Right atrium auricular region (tissue), 2 donors: ENCODE measurements at places on chromosomes 16 and 17. TPM values are rescaled to one million over a fixed set of nuclear protein-coding genes. Genes with fewer than 3 reads are reported as not detected.

DNA sequence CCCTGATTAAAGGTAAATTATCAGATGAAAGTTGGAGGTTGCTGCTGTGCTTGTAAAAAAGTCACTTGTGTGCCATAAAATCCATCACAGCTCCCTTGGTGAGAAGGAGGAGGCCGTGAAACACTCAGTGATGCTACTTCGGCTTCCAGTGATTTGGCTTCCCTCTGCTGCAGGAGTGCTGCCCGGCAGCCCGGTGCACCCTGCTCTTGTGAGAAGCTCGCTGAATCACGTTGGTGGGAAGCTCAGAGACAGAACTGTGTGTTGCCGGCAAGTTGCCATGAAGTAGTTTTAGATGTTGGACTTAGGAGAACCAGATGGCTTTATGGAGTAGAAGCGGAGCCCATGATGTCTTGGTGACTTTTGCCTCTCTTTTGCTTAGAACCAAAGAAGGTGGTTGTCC is 33.3 kb downstream of the MSI2 start:
- H3K4me1 ChIP-seq: no peaks in the 10 kb centered on the region
- H3K27ac ChIP-seq: peak overlapping the region; percentile 70
- H3K4me3 ChIP-seq: no peak overlapping the region
- no peak for DNase-seq
- no peaks in the 10 kb centered on the region for H3K27me3 ChIP-seq

GRCh38 chr17:73870473-73870872 is 226.2 kb upstream of the SDK2 start:
- no peaks in the 10 kb centered on the region for H3K36me3 ChIP-seq
- H3K27me3 ChIP-seq: no peaks in the 10 kb centered on the region
- H3K4me1 ChIP-seq: no peaks in the 10 kb centered on the region
- no peak overlapping the region for H3K27ac ChIP-seq
- DNase-seq: no peak

GRCh38 chr17:47741109-47741792 is 8.2 kb downstream of the TBX21 start:
- no peak overlapping the region for H3K27ac ChIP-seq
- H3K36me3 ChIP-seq: no peaks in the 10 kb centered on the region
- no peaks in the 10 kb centered on the region for H3K27me3 ChIP-seq
- H3K4me3 ChIP-seq: no peak overlapping the region

GRCh38 chr17:42031584-42031983 is 11.7 kb downstream of the NKIRAS2 start:
- H3K27ac ChIP-seq: no peak overlapping the region
- H3K36me3 ChIP-seq: no peaks in the 10 kb centered on the region
- no peak for DNase-seq
- H3K27me3 ChIP-seq: no peaks in the 10 kb centered on the region
- no peak overlapping the region for H3K4me3 ChIP-seq

GRCh38 chr17:80395402-80396151 is 19.4 kb upstream of the ENDOV start:
- no peaks in the 10 kb centered on the region for H3K27me3 ChIP-seq
- no peak overlapping the region for H3K4me3 ChIP-seq
- DNase-seq: no peak
- peaks cover 37% of the 10 kb centered on the region for H3K36me3 ChIP-seq
- no peaks in the 10 kb centered on the region for H3K4me1 ChIP-seq

- no peaks in the 10 kb centered on the region for H3K27me3 ChIP-seq
- H3K4me3 ChIP-seq: no peak overlapping the region
- peaks cover 49% of the 10 kb centered on the region for H3K36me3 ChIP-seq
These were observed 64.8 kb upstream of the MRC2 start for GRCh38 chr17:62562656-62563055.

DNA sequence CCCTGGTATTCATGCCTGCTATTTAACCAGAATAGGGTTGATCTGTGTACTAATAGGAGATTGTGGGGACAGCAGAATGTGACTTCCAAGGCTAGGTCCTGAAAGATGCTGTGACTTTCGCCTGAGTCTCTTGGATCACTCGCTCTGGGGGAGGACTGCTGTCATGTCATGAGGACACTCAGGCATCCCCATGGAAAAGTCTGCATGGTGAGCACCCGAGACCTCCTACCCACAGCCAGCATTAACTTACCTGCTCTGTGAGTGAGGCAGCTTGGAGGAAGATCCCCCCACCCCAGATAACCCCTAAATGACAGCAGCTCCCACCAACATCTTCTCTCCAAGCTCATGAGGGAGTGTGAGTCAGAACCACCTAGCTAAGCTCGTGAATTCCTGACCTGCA is 30.3 kb upstream of the C16orf78 start:
- H3K27ac ChIP-seq: no peak overlapping the region
- no peaks in the 10 kb centered on the region for H3K27me3 ChIP-seq
- no peaks in the 10 kb centered on the region for H3K4me1 ChIP-seq
- no peaks in the 10 kb centered on the region for H3K36me3 ChIP-seq
- DNase-seq: peak; percentile 46

GRCh38 chr16:57513371-57514102 is 22.8 kb downstream of the CCDC102A start:
- no peak overlapping the region for H3K4me3 ChIP-seq
- H3K36me3 ChIP-seq: peaks cover 26% of the 10 kb centered on the region

DNA sequence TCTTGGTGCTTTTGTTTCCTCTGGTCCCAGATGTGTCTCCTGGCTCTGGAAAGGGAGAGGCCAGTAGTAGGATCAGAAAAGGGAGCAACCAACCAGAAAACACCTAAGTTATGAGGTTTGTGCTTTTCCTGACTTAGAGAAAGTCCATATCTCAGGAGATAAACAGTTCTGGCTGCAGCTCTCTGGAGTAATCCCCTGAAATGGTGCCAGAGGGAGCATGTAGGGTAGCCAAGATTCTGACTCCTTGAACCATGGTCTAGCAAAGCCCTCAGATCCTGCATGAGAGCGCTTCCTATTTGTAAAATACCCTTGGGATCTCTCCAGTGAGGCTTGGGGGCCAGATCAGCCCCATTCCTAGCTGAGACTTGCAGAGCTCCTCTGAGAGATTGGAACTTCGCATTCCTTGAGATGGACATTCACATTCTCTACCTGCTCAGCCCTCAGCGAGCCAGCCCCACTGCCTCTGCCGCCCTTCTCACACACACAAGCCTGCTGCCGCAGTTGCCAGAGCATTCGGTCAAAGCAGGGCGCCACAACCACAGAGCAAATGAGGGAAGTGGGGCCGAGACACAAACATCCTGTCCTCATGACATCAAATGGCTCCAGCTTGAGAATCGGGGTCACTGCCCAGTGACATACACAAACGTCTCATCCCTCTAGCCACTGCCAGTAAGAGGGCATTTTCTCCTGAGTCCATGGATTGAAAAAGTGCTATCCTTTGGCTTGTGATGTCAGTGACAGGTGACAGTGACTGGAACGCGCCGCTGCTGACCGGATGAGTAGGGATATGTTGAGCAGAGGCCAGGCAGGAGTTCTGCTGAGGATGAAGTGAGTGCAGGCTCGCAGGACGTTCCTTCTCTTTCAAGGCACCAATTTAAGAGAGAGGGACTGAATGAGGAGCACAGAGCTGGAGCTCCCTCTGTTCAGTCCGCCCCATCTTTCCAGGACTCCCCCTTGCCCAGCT is 5.0 kb downstream of the ABHD15 start:
- peak; percentile 64 for DNase-seq
- H3K27ac ChIP-seq: peak overlapping the region; percentile 18
- no peak overlapping the region for H3K4me3 ChIP-seq

DNA sequence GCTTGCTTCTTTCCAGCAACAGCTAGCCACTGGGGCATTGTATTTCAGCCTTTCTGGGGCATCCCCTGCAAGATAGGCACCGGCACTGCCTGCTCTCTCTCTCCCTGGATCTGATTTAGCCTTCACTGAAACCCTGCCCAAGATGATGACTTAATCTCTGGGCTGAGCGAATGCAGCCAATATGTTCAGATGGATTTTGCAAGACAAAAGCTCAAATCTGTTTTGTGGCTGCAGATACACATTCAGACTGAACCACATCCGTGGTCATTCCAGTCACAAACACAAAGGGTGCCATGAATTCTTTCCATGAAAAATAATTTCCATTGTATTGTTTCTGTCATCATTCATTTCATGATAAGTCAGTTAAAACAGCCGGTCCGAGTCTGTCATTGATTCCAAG is 24.2 kb downstream of the SOST start:
- DNase-seq: no peak
- H3K4me1 ChIP-seq: peaks cover 4% of the 10 kb centered on the region
- H3K4me3 ChIP-seq: no peak overlapping the region
- H3K27ac ChIP-seq: no peak overlapping the region

DNA sequence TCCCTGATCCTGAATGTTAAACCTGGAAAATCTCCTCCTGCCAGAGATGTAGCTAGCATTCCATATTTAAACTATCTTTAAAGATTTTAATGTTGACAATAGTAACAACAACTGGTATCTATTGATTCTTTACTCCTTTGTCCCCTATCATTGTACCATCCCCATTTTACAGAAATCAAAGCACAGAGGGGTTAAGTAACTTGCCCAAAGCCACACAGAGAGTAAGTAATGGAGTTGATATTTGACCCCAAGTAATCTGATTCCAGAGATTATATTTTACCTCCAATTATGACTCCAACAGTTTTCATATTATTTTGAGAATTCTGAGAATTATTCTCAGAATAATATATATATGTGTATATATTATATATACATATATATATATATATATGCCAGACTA is 37.7 kb upstream of the RGS9 start:
- no peak overlapping the region for H3K27ac ChIP-seq
- no peaks in the 10 kb centered on the region for H3K4me1 ChIP-seq
- H3K27me3 ChIP-seq: no peaks in the 10 kb centered on the region
- H3K36me3 ChIP-seq: no peaks in the 10 kb centered on the region
- H3K4me3 ChIP-seq: no peak overlapping the region

- H3K4me3 ChIP-seq: no peak overlapping the region
- H3K27ac ChIP-seq: no peak overlapping the region
- peaks cover 45% of the 10 kb centered on the region for H3K4me1 ChIP-seq
- no peaks in the 10 kb centered on the region for H3K36me3 ChIP-seq
- H3K27me3 ChIP-seq: no peaks in the 10 kb centered on the region
These were observed 51.4 kb upstream of the SLC25A19 start for GRCh38 chr17:75340631-75341030.

- H3K27ac ChIP-seq: no peak overlapping the region
- H3K36me3 ChIP-seq: no peaks in the 10 kb centered on the region
- H3K27me3 ChIP-seq: no peaks in the 10 kb centered on the region
- no peak overlapping the region for H3K4me3 ChIP-seq
- H3K4me1 ChIP-seq: no peaks in the 10 kb centered on the region
- DNase-seq: no peak
These were observed 28.7 kb downstream of the CALB2 start for GRCh38 chr16:71387045-71387871.

DNA sequence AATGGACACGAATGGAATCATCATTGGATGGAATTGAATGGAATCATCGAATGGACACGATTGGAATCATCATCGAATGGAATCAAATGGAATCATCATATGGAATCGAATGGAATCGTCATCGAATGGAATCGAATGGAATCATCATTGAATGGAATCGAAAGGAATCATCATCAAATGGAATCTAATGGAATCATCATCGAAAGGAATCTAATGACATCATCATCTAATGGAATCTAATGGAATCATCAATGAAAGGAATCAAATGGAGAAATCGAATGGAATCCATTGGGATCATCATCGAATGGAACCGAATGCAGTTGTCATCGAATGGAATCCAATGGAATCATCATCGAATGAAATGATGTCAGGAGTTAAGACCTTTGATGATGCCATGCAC is 154.9 kb downstream of the SHCBP1 start:
- no peak overlapping the region for H3K4me3 ChIP-seq
- no peaks in the 10 kb centered on the region for H3K36me3 ChIP-seq
- no peak for DNase-seq
- no peaks in the 10 kb centered on the region for H3K27me3 ChIP-seq
- no peak overlapping the region for H3K27ac ChIP-seq

DNA sequence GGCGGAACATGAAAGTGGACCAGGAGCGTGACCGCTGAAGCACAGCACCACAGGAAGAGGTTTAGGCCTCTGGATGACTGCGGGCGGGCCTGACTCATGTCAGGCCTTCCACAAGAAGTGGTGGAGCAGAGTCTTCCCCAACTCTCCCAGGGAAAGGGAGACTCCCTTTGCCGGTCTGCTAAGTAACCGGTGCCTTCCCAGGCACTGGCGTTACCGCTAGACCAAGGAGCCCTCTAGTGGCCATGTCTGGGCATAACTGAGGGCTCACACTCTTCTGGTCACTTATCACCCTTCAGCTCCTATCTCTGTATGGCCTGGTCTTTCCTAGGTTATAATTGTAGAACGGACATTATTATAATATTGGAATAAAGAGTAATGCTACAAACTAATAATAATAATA is 1931.9 kb downstream of the TP53TG3F start:
- H3K27ac ChIP-seq: no peak overlapping the region
- no peak overlapping the region for H3K4me3 ChIP-seq
- no peaks in the 10 kb centered on the region for H3K36me3 ChIP-seq
- H3K4me1 ChIP-seq: no peaks in the 10 kb centered on the region
- H3K27me3 ChIP-seq: no peaks in the 10 kb centered on the region

- DNase-seq: no peak
- peaks cover 41% of the 10 kb centered on the region for H3K36me3 ChIP-seq
- peaks cover 57% of the 10 kb centered on the region for H3K4me1 ChIP-seq
- peak overlapping the region; percentile 65 for H3K27ac ChIP-seq
- H3K4me3 ChIP-seq: no peak overlapping the region
These were observed 9.2 kb downstream of the TAF1C start for GRCh38 chr16:84177741-84178073.

GRCh38 chr16:85082173-85083050 is 29.9 kb downstream of the CIBAR2 start:
- H3K27me3 ChIP-seq: no peaks in the 10 kb centered on the region
- no peaks in the 10 kb centered on the region for H3K4me1 ChIP-seq
- H3K36me3 ChIP-seq: peaks cover 23% of the 10 kb centered on the region
- DNase-seq: no peak

GRCh38 chr17:76049836-76050537 is 22.3 kb downstream of the SRP68 start:
- H3K4me3 ChIP-seq: no peak overlapping the region
- no peaks in the 10 kb centered on the region for H3K4me1 ChIP-seq
- no peaks in the 10 kb centered on the region for H3K27me3 ChIP-seq
- H3K36me3 ChIP-seq: peaks cover 77% of the 10 kb centered on the region
- H3K27ac ChIP-seq: no peak overlapping the region
- DNase-seq: no peak

The RBFOX1 gene
- 30.4 TPM for total RNA-seq

The PLLP gene
- 22.4 TPM for total RNA-seq

The MYOCD gene
- total RNA-seq: 50.6 TPM

The CES1 gene
- 23.8 TPM for total RNA-seq

The IL34 gene
- total RNA-seq: 0.39 TPM

The KCNH6 gene
- total RNA-seq: not detected

The ARHGDIG gene
- 6.8 TPM for total RNA-seq

The GPR142 gene
- total RNA-seq: not detected

The PLCG2 gene
- 13.4 TPM for total RNA-seq

The ZP2 gene
- not detected for total RNA-seq
